ENCODE measurements at places on chromosomes 13 and 19. TPM values are rescaled to one million over a fixed set of nuclear protein-coding genes. Genes with fewer than 3 reads are reported as not detected.
A peak's percentile ranks its signal among the peaks of the same experiment; 100 is the strongest.

GRCh38 chr13:19158526-19159174 lies 23.0 kb downstream of the TUBA3C start:
- no peak for DNase-seq

- no peak for DNase-seq
These were observed 67.0 kb downstream of the LATS2 start for GRCh38 chr13:20994441-20994821.

DNA sequence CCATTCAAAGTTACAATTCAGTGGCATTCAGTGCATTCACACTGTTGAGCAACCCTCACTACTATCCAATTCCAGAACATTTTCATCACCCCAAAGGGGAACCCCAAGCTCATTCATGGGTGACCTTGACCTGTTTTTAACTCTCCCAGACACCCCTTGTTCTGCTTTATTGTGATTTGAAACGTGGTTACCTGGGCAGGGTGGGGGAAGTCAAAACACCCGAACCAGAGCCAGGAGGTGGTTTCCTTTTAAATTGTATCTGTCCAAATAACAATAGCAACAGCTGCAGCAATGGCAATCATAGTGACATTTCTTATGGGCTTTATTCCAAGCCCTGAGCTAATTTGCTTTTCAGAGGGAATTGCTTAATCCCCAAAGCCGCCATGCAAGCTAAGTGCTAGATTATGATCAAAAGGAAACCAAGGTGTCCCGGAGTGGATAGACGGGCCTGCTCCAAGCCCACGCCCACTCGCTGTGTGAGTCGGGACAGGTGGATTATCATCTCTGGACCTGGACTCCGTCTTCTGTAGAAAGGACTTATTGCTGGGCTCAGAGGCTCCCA lies 6.1 kb downstream of the PTGIR start:
- DNase-seq, result no peak

DNA sequence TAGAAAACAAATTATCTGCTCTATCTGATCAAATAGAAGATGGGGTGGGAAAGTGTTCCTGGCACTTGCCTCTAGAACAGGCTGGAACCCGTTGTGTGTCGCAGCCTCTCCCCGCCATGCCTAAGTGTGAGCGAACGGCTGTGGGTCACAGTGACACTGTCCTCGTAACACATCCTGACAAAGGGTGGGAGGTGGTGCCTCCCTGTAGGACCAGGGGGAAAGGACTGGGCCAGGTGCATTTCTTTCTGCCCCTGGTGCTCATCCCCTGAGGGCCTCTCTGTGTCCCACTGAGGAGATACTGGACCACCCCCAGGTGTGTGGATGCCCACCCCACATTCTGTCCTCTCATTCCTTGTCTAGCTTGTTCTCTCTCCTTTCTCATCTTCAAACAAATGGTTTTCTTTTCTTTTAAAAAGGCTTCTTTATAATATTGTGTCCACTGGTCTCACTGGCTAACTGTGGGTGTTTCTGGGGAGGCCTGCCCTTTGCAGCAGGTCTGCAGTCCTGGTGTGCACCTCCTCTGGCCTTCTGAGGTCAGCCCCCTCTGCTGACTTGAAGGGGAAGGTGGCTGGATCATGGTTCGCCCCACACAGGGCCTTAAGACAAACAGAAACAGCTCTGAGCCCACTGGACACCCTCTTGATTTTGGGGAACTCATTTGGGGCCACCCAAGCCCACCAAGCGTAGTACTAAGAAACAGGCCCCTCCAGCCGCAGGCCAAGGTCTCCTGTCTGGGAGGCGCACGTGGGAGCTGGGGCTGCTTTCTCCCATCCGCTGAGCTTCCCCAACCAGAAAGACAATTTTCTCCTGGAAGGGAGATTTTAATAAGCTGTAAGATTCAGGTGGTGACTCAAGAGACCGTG lies 152.5 kb upstream of the SOX1 start:
- peak; percentile 53 for DNase-seq

DNA sequence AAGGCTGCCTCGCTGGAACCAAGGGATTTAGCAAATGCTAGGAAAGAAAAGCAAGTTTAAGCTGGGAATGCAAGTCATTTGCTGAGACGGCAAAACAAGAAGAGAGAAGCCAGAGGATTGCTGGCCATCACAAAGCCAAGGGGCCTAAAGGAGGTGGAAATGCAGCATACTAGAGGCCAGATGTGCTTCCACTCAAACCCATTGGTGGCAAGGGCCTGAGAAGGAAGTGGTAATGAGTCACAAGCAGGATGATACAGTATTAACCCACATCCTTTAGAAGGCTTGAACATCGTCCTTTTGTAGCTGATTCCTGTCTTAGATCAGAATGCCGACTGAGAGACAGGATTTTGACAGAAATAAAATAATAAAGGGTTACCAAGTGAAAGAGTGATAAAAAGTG lies 68.2 kb downstream of the ITGBL1 start:
- DNase-seq, result no peak

- peak; percentile 93 for DNase-seq
These were observed 4.9 kb downstream of the ARHGEF1 start for GRCh38 chr19:41887711-41888382.

The HIPK4 gene
- not detected for total RNA-seq

The ZNF235 gene
- 9.7 TPM for total RNA-seq

DNA sequence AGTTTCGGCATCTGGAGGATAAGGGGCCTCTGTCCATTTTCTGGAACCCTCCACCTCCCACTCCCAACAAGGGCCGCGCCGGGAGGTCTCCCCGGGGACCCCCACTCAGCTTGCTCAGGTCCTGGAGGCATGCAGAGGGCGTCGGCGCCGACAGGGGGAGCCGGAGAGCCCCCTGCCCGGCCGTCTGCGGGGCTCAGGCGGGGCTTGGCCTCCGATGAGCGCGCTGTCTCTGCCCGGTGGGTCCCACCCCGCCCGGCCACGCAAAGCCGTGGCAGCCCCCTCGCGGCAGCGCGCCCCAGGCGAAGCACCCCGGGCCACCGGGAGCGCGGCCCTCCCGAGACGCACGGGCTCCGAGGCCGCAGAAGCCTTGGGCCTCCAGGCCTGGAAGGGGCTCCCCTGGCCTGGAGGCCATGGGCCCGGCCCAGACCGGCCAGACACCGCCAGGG lies 149.7 kb upstream of the ZNF536 start:
- no peak for DNase-seq

DNA sequence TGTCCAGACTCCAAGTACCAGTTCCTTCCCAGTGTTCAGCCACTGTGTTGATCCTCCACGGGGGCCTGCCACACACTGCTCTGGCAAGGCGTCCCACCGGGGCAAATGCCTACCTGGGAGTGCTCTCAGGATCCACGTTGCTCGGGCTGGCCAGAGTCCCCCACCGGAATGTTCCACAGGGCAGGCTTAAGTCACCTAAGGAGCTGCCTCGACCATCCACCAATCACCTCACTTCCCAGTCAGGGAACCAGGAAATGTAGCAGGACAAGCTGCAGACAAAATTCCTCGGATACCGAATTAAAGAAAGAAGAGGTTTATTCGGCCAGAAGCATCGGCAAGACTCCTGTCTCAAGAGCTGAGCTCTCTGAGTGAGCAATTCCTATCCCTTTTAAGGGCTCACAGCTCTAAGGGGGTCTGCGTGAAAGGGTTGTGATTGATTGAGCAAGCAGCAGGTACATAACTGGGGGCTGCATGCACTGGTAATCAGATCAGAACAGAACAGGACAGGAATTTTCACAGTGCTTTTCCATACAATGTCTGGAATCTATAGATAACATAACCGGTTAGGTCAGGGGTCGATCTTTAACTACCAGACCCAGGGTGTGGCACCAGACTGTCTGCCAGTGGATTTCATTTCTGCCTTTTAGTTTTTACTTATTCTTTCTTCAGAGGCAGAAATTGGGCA lies 56.9 kb upstream of the EDNRB start:
- no peak for DNase-seq

The PDE4C gene
- total RNA-seq, result 0.60 TPM

The MBD3L3 gene
- total RNA-seq, result not detected

- peak; percentile 72 for DNase-seq
These were observed 79.2 kb downstream of the SIPA1L3 start for GRCh38 chr19:37986048-37986750.

DNA sequence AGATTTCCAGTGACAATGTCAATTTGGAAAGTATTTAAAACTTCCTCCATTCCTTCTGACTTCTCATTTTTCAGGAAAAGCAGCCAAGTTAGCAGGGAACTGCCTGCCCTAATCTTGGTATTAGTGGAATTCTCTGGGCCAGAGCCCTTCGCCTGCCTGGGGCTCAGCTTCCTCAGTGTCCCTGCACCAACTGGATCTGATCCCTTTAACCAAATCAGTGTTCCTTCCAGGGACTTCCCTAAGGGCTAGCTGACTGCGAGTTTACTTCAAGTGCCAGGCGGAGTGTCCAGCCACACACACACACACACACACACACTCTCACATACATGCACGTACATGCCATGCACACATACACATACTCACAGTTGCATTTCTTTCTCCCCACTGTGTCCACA lies 20.0 kb downstream of the RAB20 start:
- no peak for DNase-seq

- no peak for DNase-seq
These were observed 89.2 kb downstream of the DHRS12 start for GRCh38 chr13:51714663-51715168.

The NANOS3 gene
- total RNA-seq, result not detected

The ZNF709 gene
- 3.9 TPM for total RNA-seq

DNA sequence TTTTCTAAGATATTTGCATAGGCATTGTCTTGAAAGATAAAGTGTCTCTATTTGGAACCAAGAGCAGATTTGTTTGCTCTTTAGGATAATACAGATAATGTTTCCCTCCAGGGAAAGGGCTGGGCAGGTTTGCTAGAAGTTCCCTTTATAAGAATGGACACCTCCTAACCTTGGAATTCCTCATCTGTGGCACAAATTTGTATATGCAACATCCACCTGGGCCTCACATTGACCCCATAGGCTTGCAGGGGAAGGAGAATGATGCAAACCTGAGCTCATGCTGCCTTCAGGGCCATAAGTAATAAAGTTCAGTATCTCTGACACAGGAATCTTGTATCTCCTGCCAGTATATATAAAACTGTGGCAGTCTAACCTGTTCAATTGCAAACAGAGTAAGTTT lies 508.4 kb upstream of the MIR17HG start:
- no peak for DNase-seq

DNA sequence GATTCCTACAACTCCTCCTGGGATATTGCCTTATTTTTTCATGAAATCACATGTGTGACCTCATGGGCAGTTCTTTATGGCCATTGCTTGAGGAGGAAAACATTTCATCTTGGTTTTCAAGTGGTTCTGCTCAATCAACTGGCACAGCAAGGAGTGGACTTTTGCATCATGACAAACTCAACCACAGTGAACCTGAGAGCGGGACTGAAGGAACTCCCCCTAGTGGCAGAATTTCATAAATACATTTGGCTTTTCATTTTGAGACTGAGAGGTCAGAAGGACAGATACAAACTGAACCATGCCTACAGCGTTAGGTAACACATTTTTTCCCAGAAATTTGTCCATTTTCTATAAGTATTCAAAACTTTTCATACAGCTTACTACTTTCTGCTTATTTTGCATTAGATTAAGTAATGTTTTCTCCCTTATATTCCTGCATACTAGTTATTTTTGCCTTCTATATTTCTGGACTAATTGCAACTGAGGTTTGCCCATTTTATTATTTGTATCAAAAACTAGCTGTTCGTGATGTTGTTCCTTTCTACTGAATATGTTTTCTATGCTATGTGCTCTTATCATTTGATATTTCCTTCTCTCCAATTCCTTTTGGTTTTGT lies 13.4 kb upstream of the SIGLEC12 start:
- DNase-seq, result no peak

The SOX21 gene
- not detected for total RNA-seq

The CAMSAP3 gene
- total RNA-seq, result 0.80 TPM

DNA sequence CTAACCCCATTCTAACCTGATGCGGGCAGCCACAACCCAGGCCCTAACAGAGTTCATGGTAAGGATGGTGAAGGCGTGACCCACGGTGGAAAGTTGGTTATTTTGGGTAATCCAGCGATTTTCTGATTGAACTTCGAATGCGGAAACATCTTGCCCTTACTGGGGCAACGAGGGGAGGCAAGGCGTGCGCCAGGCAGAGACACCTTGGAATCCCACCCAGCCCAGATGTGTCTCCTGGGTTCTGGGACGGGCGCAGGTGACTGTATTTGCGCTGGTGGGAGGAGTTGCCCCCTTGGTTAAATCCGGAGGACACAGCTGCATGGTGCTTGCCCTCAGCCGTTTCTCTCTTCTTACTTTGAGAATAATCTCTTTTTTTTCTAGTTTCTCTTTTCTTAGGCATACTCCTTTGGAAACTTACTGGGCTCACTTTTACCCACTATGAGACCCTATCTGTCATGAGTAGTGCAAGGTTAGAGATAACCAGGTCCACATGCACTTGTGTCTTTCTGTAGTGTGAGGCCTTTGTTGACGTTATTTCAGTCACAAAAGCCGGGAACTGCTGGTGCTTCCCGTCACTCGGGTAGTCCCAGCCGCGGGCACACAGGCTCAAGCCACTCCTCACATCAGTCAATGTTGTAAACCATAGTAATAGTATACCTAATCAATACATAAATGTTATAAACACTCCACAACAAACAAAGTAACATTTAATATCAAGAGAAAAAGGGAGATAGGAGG lies 81.5 kb downstream of the ATP11A start:
- peak; percentile 35 for DNase-seq

The FAM83E gene
- total RNA-seq, result not detected

GRCh38 chr19:7715671-7716070 lies 13.7 kb upstream of the FCER2 start:
- DNase-seq, result no peak

The ZNF583 gene
- total RNA-seq, result 10.6 TPM

DNA sequence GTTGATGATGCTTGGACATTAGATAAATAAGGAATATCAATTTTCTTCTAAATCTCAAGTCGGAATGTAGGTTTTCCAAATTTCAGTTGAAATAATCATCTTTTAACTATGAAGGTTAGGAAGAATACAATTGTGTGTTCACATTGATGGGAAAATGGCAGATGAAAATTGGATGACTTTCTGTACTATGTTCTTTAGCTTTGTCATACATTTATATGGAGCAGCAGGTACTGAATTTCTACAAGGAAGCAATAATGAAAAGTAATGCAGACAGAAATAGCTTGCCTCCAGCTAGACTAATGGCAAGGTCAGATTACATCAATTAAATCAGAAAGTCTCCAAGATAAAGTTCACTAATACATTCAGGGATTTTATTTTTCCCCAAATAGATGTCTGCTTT lies 1423.7 kb upstream of the PCDH20 start:
- no peak for DNase-seq

Data from spleen (tissue), 13 donors.